ENCODE measurements at places on chromosomes 12 and 14. TPM values are rescaled to one million over a fixed set of nuclear protein-coding genes. Genes with fewer than 3 reads are reported as not detected.

DNA sequence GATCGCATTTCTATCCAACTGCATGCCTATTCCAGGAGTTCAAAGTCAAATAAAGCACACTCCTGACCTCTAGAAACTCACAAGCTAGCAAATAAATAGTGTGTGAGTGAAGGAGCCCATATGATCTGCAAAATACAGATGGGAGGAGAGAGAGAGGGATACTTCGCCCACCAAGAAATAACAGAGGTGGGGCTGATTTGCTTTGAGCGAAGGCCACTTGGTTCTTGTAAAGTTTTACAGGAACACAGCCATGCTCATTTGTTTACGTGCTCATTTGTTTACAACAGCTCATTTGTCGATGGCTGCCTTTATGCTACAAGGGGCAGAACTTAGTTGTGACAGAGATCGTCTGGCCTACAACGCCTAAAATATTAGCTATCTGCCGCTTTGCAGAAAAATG, 63.4 kb upstream of the GPATCH2L start:
- DNase-seq: no peak

DNA sequence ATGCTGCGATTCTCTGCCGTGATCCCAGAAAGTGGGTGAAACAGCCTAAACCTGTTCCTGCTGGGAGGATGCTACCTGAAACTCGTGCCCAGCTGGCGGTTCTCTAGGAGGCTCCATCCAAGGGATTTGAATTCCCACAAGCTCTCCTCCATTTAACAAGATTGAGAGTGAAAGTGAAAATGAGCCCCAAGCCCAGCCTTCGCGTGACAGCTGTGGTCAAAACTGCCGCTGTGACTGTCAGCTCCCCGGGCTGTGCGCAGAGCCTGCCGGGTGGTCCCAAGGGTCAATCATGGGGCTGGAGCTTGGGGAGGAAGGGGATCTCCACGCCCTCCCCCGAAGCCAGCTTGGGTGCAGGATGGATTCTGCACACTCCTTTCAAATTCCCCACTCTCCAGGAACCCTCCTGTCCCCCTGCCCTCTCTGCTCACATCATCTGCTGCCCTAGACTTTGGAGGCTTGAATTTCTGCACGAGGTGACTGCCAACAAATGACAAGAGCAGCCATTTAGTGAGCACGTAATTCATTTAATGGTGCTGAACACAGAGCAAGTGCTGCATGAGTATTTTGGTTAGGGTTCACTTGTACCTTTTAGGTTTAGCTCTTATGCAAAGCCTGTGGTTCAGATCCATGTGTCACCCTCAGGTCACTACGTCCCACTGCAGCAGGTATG, 5.3 kb downstream of the ASB2 start:
- DNase-seq: no peak

- peak; percentile 24 for DNase-seq
Measured at GRCh38 chr14:53183056-53183455, 29.9 kb upstream of the DDHD1 start.

GRCh38 chr14:66046035-66046434, 440.1 kb upstream of the CCDC196 start:
- DNase-seq: no peak

GRCh38 chr14:36988568-36988967, 183.8 kb downstream of the SLC25A21 start:
- DNase-seq: no peak

DNA sequence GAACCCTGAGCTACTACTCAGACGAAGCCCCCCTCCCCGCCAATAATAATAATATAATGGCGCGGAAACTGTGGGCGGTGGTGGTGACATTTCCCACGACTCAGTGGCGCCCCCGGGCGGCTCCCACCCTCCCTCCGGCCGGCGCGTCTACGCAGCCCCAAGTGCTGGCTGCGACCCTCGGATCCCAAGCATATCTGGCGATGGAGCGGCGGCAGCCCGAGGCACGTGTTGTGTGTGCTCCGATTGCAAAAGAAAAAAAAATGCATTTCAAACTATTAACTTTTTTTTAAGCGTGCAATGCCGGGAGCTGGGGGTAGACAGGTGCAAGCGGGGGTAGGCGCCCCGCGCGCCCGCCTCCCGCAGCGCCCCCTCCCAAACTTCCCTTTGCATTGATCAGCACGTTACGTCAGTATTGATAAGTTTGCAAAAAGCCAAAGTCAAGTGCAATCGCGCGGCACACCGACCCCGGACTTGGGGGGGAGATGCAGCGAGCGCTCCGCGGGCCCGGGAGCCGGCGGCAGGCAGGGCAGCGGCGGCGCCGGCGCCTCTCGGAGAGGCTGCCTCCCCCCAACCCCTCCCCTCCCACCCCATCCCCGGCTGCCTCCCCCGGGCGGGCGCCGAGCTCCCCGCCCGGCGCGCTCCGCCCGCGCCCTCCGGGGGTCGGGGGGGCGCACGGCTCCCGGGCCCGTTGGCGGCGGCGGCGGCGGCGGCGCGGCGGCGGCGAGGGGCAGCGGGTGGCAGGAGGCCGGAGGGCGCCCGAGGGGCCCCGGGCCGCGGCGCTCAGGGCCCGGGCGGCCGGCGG, 113.1 kb upstream of the MYL2 start:
- no peak for DNase-seq

DNA sequence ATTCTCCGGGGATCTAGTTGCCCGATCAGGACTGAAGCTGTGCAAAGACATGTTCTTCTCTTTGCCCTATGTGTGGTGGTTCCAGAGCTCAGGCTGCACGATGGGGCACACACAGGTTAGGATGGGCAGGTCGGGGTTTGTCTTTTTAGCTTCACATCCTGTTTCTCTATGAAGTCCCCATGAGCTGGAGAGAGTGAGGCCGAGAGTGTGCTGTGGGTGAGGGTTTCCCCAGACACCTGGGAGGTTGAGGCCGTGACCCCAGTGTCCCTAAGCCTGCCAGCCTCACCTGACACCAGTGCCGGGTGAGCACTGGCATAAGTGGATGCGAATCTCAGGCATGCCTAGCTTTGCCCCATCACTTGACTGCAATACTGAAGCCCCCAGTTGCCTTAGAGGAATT, 32.9 kb upstream of the IGF1 start:
- DNase-seq: no peak

- no peak for DNase-seq
Measured at GRCh38 chr14:59341858-59342477, 123.2 kb downstream of the GPR135 start.

DNA sequence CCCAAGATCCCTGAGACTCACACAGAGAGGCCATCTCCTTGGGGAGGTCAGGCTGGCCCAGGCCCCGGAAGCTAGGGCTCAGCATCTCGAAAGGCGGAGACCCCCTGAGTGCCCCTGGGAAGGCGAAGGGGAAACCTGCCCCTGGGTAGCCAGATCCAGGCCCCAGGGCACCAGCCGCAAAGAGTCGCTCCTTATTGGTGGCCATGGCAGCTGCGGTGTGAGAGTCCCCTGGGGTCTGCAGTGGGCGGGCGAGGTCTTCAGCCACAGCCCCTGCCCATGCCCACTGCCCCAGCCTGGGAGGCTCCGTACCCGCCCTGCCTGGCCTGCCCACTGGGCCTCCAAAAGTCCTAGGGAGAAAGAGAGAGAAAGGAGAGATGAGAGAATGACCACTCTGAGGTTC, 4.7 kb downstream of the RARG start:
- no peak for DNase-seq

- no peak for DNase-seq
Measured at GRCh38 chr14:68857516-68858070, 64.7 kb upstream of the ZFP36L1 start.

DNA sequence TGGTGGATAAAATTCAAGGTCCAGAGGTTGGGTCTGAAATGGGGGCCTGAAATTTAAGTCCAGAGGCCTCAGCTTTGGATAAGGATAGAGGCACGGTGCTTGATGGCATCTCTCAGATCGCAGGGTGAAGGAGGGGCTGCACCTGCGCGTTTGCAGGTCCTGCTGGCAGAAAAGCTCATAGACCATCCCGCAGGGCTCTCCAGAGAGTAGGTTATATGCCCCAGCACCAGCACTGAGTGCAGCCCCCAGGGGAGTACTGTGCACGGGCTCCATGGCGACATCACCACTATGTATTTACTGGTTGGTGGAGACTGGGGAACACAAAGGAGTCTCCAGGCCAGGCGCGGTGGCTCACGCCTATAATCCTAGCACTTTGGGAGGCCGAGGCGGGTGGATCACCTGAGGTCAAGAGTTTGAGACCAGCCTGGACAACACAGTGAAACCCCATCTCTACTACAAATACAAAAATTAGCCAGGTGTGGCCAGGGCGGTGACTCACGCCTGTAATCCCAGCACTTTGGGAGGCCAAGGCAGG, 4.3 kb upstream of the CD63 start:
- DNase-seq: no peak

DNA sequence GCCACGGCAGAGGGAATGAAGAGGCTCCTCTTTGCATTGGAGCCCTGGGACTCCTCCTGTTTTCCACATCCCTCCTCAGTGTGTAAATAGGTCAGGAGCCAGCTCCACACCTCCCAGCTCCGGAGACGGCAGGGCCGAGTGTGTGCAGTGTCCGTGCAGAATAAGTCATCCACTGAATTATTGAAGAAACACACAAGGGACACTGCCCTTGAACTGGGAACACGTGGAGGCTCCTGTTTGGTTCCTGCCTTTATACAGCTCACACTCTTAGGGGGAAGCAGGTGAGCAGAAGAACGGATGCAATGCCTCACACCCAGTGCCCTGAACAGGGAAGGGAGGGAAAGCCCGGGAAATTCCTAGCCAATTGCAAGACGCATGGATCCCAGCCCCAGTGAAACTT, 10.4 kb upstream of the FZD10 start:
- no peak for DNase-seq

DNA sequence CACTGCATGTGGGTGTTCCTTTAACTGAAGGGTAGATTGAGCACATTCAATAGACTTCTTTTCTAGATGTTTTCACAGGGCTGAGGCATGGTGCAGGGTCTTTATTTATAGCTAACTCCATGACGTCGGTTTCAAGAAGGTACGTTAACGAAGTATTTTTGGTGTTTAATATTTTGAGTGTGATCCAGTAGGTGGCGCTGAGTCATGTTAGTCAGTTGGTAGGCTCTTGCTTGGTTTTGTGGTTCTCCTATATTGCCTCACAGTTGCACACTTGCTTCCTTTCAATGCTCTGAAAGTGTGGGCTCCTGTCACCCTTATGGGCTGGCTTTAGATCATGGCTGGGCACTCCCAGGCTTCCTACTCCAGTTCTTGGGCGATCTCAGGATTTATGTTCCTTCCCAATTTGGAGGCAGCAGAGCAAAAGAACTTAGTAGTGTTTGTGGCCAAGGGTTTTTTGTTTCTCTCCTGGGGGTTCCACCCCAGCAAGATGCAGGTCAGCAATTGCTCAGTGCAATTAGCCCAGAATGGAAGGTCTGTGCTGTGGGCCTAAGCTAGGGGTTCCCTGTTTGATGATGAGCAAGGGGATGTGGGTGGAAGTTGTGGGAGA, 471.6 kb upstream of the FOXG1 start:
- peak; percentile 33 for DNase-seq

DNA sequence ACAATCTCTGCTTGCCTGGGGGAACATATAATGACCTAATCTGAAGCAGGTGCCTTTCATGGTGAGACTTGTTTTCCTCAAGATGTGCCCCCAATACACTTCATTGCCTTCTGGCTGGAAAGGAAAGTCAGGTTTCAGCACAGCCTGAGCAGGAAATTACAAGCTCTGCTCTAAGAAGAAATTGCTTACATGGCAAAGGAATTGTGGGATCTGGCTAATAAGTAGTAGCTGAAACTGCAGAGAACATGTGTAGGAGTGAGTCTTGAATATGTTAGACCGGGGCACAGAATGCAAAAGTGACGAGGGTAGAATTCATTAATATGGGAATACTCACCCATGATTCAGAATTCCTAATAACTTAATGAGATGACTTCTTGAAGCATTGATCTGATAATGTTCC, 6.3 kb upstream of the CFAP54 start:
- DNase-seq: no peak

DNA sequence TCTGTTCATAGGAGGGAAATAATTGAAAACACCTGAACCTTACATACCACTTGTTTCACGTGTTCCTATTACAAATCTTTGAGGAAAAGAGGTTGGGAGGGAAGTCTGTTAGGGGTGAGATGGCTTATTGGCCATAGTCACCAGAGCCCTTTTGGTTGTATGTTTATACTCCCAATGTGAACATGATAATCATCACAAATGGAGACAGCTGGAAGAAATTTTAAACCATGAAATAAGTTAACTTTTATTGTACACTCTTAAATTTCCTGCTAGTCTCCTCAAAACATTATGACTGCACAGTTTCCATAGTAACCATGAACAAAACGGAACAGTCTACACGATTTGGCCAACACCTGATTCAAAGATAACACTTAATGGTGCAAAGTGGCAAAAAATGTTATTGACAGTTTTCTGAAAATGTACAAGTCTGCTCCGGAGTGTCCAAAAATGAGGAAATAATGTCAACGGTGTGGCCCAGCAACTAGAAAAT, 56.9 kb downstream of the LMNTD1 start:
- DNase-seq: peak; percentile 12

DNA sequence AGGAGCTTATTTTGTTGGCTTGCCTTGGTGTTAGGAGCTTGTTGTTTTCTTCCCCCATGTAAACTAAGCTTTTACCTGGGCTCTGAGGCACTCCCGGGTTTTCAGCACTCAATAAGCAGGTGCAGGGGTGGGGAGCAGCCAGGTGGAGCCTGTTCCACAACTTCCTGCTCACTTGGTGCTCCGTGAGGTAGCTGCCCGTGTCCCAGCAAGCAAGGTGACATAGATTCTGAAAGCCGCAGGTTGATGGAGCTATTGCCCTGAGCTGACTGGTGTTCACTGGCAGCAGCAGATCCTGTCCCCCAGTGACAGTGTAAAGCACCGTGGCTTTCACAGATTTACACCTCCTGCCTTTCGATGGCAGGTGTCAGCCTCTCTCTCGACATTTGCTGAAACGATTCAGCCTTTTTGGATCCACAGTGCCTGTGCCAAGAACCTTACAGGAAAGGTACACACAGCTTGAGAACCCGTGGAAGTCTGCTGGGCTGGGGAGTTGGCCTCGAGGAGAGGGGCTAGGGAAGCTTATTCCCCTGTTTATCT, 295.7 kb upstream of the FKBP4 start:
- DNase-seq: no peak

DNA sequence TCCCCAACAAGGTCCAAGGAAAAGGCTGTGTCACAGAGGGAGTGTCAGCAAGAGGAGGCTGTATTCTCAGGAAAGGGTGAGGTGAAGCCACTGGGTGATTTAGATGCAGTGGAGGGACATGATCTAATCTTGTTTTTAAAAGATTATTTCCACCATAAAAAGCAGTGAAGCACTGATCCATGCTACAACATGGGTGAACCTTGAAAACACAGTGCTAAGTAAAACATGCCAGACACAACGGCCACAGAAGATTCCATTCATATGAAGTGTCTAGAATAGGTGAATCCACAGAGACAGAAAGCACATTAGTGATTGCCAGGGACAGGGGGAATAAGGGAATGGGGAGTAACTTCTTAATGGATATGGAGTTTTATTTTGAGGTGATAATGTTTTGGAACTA, 12.8 kb downstream of the RITA1 start:
- DNase-seq: no peak

The ITGA7 gene
- 0.67 TPM for polyA plus RNA-seq

The HCAR1 gene
- polyA plus RNA-seq: 0.02 TPM

The REP15 gene
- polyA plus RNA-seq: 0.94 TPM

The LRRC43 gene
- 3.1 TPM for polyA plus RNA-seq

The CLSTN3 gene
- 45.9 TPM for polyA plus RNA-seq

The RILPL1 gene
- 34.3 TPM for polyA plus RNA-seq

The EPYC gene
- polyA plus RNA-seq: 0.06 TPM

The TAS2R8 gene
- not detected for polyA plus RNA-seq

The FAM186B gene
- polyA plus RNA-seq: 0.11 TPM
